ENCODE measurements at places on chromosomes 2 and 18. TPM values are rescaled to one million over a fixed set of nuclear protein-coding genes. Genes with fewer than 3 reads are reported as not detected.

- no peak overlapping the region for H3K4me3 ChIP-seq
- H3K27ac ChIP-seq = no peak overlapping the region
- peaks cover 2% of the 10 kb centered on the region for H3K36me3 ChIP-seq
- DNase-seq = no peak
Measured at GRCh38 chr2:240512109-240512485, 45.7 kb downstream of the ANKMY1 start.

GRCh38 chr2:44941551-44942234 is at the start of gene SIX3:
Gene SIX3 (plus strand): TSS chr2:44941702. CDS start chr2:44942105, 403 bp downstream.
- no peaks in the 10 kb centered on the region for H3K36me3 ChIP-seq
- no peak within 1 kb of the TSS for H3K27ac ChIP-seq
- peak; percentile 7 for DNase-seq
- H3K4me1 ChIP-seq = peaks cover 8% of the 10 kb centered on the region
- peak within 1 kb of the TSS; percentile 33 for H3K4me3 ChIP-seq

EPB41L3 gene
- 2.1 TPM for total RNA-seq

DNA sequence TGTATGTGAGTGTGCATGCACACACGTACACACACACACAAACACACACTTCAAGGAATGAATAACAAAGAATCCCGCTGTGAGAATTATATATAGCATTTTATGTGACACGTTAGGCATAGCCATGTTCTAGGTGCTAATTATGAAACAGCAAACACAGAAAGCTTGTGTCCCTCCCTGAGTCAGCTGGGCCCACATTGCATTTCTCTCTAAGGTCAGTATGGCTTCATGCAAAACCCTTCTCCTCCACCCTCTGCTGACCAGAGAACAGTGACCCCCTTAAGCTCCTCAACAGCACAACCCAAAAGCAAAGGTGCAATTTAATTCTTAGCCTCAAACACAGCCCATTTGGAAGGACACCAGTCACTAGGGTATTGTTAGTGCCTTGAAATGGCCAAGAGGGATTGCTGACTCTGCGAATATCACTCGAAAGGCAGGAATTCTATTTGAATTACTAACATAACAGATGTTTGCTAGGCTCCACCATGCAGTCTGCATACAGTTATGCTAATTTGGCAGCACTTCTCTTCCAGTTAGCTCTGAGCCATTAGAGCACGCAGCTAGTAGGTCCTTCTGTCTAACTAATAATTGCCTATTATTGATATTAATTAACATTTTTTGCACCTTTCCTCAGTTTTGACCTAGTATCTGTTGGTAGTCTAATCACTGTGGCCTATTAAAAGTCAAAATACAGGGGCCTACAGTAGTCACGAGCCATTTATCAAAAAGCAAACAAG is 149.0 kb downstream of the LNPK start:
- no peak overlapping the region for H3K27ac ChIP-seq
- no peaks in the 10 kb centered on the region for H3K36me3 ChIP-seq
- no peaks in the 10 kb centered on the region for H3K27me3 ChIP-seq
- no peak overlapping the region for H3K4me3 ChIP-seq

HOXD12 gene
- not detected for total RNA-seq

GALNT1 gene
- 30.0 TPM for total RNA-seq
